A172 (cell line): ENCODE measurements at places on chromosomes 1 and 21.

DNA sequence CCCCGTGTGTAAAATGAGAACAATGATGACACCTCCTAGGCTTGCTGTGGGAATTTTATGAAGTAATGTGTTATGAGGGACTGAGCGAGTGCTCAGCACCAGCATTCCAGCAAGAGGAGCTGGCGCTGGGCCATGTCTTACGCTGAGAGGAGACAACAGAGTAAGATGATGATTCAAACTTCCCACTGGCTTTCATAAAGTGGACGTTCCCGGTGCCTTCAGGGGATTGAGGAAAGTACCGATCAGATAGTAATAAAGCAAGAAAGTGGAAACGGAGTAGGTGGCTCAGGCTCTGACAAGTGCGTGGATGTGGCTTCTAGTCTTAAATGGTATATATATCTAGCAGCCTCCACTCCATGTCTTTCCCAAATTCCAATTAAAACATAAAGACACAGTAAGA lies 23.8 kb downstream of the EPHA10 start:
- DNase-seq = peak; percentile 52

DNA sequence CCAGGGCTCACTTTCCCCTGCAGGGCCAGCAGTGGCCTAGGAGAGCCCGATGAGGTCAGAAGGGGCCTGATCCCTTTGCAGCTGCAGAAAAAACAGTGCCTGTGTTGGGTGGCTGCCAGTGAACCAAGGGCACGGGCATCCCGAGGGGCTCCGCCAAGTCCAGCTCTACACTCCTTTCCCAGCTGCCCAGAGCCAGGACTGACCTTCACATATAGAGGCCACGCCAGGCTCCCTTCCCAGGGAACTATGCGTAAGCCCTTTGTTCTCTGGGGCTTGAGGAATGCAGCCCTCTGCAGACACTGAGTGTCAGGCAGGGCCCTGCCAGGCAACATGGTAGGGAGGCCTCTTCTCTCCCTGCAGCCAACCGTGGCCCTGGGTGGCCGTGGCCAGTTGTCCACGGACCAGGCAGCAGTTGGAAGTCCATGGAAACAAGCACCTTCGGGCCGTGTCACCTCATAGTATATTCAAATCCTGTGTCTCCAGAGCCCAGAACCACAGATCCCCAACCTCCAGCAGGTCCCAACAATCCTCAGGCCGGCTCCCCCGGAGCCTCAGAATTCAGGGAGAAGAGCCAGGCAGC lies 194.0 kb downstream of the NPHP4 start:
- no peak for DNase-seq

GRCh38 chr1:172254521-172255222 lies 165.8 kb upstream of the C1orf105 start:
- DNase-seq = peak; percentile 92

DNA sequence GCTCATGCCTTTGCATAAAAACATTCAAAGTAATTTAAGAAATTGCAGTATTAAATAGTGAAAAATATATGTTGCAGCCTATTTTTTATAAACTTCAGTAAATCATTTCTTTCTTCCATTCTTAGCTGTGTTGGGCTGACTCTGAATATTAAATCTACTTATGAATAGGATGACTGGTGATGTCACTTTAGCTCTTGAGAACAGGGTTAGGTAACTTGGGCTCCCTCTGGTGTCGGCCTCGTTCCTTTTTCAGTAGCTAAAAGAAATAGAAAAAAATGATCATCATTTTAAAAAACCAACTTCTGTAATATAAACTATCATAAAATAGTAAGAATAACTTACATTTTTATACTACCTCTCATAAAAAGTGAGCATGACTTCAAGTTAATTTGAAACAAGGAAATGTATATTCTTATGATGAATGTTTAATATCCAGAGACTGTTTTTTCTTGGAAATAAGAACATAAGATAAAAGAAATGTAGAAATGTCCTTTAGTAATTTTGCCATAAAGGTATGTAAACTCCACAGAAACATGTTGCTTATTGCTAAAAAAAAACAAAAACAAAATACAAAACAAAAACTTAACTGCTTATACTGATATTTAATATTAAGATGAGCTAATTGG lies 26.8 kb upstream of the NCAM2 start:
- peak; percentile 21 for DNase-seq

GRCh38 chr1:159339536-159339935 lies 37.4 kb downstream of the FCER1A start:
- DNase-seq = peak; percentile 3

- DNase-seq = no peak
Observed at GRCh38 chr1:163290025-163290640, 31.6 kb upstream of the NUF2 start.

GRCh38 chr21:35953597-35953996 lies 106.7 kb downstream of the SETD4 start:
- no peak for DNase-seq

- DNase-seq = no peak
Observed at GRCh38 chr1:116586741-116587143, 15.9 kb upstream of the CD58 start.

DNA sequence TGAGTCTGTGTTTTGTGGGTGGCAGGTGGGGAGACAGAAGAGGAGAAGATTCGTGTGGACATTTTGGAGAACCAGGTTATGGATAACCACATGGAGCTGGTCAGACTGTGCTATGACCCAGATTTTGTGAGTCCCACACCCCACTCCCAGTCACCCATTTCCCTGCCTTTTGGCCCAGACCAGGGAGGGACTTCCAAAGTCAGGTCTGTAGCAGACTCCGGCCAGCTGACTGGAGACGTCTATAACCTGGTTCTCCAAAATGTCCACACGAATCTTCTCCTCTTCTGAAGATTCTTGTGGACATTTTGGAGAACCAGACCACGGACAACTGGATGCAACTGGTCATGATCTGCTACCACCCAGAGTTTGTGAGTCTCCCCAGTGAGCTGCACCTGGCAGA lies 1.6 kb downstream of the GSTM5 start:
- DNase-seq = no peak
